Dermis blood vessel endothelial cell (primary cell): ENCODE measurements at places on chromosomes 4 and X. TPM values are rescaled to one million over a fixed set of nuclear protein-coding genes. Genes with fewer than 3 reads are reported as not detected.

CLTRN gene
- 0.09 and 0.17 TPM in 2 replicates for total RNA-seq

DNA sequence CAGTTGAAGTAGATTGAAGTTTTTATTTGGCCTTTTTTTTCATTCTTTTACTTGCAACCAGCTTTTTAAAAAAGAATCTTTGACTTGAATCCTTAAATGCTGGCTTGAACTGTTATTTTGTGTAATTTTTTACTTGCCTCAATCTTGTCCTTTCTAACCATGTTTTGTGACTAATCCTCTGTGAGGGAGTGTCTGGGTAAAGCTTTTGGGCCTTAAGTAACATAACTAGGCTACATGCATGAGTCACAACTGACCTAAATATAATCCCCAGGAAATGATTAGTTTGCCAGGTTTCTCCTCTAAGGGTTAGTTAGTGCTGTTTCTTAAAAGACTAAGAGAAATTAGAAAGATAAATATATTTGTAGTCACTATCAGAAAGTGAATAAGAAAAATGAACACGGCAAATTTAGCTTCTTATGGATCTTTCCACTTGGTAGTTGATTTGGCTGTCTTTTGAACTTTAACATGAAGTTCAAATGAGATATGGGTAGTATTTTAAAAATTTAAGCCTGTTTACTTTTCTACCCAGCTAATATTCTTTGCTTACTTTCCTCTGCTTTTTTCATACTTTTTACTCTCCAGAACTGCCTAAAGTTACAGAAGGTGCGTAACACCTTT, 13.0 kb downstream of the EXOC1 start:
- peak; percentile 89 for DNase-seq

MAGEC1 gene
- total RNA-seq: not detected in 2 replicates

GRCh38 chr4:168717847-168718246, 221.0 kb downstream of the PALLD start:
- no peak for DNase-seq

GRCh38 chr4:71230271-71231128, 108.3 kb upstream of the SLC4A4 start:
- DNase-seq: no peak

RAB9B gene
- total RNA-seq: 0.56 and 0.68 TPM in 2 replicates

DNA sequence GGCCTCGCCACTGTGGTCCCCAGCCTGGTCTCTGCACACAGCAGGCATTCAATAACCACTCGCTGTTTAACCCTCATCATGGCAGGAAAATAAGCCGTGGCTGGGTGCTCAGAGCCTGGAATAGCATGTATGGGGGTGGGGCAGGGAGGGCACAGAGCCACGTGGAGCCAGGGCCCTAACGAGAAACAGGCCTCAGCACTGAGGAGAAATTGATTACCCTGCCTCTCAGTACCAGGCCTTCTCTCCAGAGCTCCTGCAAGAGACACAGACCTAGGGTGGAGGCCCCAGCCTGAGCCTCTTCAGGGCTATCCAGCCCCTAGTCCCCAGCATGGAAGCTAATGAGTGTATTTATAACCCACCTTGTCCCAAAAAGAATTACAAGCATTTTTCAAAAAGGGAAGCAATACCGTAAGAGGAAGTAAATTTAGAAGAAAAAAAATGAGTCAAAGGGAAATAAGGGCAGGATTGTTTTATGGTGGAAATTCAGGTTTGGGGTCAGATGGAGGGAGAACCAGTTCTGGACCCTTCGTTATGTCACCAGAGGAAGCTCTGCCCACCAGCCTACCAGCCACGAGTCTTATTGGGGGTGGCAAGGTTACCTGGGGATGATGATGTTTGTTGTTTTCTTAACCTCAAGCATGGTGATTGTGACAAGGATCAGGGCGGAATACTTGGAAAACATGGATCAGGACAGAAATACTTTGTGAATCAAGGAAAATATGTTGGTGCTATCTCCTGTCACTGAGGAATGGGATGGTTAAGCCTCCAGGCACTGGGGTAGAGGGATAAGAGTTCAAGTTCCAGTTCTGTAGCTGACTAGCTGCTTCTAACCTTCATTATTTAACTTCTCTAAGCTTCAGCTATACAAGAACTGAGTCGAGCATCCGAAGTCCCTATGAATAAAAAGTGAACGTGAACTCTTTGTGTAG, 101.9 kb upstream of the RBPJ start:
- DNase-seq: no peak

DNA sequence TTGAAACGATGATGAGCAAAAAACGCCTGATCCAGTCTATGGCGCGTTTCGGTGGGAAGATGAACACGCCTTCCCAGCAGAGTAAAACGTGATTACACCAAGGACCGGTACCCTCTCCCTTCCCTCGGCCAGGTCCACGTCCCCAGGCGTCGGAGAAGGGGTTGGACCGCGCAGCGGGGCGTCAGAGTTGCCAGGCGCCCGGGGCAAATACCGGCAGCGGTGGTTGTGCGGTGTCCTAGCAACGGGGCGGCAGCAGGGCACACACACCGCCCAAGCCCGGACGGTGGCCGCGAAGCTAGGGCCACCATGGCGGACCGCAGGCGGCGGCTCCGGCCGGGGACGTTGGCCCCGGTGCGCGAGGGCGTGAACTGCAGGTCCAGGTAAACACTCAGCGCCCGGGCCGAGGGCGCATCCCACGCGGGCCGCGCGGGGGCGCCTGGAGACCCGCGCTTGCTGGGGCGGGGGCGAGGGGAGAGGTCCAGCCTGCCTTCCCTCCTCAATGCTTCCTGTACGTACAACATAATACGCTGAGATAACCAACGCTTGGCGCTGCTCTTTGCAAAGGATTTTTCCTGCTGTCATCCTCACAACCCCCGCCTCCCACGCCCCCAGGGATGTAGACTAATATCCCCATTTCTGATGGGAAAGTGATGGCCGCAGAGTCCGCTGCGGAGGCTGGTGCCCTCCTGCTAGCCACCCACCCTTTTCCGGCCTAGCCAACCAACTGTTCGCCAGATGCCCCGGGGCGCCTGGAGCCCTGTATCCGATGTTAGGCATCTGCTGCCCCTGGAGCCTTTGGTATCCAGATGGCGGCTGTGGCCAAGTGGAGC, at the start of gene FAM47E:
Gene FAM47E (plus strand): TSS at position 281 of the 830 bp plus-strand sequence. CDS start 26 bp downstream, at position 307.
- peak; percentile 57 for DNase-seq

DNA sequence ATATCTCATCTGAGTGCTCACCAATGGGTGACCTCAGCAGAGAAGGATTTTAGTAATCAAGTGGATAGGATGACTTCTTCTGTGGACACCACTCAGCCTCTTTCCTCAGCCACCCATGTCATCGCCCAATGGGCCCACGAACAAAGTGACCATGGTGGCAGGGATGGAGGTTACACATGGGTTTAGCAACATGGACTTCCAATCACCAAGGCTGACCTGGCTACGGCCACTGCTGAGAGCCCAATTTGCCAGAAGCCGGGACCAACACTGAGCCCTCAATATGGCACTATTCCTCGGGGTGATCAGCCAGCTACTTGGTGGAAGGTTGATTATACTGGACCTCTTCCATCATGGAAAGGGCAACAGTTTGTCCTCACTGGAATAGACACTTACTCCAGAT, 97.4 kb downstream of the LCORL start:
- no peak for DNase-seq

BEND2 gene
- total RNA-seq: under 0.01 TPM in 1 of 2 replicates, not detected in the other

DNA sequence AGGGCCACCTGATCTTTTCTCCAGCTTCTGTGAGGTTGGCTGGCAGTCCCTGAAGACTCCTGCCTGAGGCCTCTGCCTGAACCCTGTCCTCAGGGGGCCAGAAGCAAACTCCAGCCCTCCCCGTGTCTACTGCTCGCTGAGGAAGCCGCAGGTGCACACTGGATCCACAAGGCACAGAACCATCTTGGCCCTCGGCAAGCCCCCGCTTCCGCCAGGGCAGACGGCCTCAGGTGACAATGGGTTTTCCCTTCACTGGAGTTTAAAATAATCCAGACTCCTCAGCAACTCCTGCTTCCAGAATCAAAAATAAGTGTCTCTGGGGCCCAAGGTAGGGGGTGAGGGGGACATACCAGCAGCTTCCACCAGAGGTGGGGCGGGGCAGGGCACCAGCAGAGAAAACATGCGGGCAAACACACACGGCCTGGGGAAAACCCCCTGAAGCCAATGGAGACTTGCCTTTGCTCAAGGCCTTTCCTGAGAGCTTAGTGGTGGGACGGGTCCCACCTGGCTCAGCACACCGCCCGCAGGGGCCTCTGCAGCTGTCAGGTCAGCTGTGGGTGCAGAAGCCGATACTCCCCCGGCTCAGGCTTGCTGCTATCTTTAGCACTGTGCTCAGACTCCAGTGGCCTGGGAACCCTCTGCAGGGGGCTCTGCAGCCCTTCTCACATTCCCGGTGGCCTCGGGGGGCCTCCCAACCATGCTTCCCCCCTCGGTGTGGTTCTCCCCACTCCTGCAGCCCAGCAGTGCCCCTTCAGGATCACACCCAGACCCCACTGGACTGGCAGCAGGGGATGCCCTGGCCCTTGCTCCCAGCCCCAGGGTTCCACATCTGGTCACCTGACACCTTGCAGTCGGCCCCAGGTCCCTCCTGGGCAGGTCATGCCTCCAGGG, 1.9 kb downstream of the MYL5 start:
- DNase-seq: no peak

- no peak for DNase-seq
These were observed 29.4 kb downstream of the XG start for GRCh38 chrX:2781226-2781571.

PCDH19 gene
- total RNA-seq: 0.60 and 0.68 TPM in 2 replicates

DNA sequence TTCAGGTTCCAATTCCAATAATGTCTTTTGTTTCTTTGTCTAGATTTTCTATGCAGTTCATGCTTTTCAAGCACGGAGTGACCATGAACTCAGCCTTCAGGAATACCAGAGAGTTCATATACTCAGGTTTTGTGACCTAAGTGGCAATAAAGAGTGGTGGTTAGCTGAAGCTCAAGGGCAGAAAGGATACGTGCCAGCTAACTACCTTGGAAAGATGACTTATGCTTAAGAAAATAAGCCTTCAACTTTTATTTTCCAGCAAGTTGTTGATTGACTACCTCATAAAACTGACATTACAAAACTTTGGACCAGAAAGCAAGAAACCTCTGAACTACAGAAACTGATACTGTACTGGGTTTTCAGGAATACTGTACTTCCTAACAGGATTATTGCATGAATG, 30.8 kb downstream of the INTS12 start:
- no peak for DNase-seq

- no peak for DNase-seq
These were observed 58.5 kb upstream of the PRDM8 start for GRCh38 chr4:80138551-80139538.

PAK3 gene
- 2.4 and 2.6 TPM in 2 replicates for total RNA-seq

- DNase-seq: no peak
These were observed 106.8 kb downstream of the FSTL5 start for GRCh38 chr4:162056990-162057389.

DNA sequence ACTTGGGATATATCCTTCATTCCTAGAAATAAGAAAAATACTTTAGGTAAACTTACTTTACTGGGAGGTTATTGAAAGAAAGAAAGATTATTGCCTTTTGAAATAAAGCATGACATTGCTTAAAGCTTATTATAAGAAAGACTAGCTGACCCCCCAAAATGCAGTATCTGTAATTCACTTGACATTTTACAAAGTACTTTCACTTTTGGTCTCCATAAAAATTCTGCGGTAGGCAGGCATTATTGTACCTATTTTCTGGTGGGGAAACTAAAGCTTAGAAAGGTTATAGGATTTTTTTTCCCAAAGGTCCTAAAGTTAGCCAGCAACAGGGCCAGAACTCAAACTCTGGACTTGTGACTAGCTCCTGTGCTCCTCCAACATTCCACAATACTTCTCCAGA, 29.7 kb upstream of the TXK start:
- no peak for DNase-seq

POU4F2 gene
- total RNA-seq: not detected in 2 replicates

SLC9B1 gene
- 0.09 TPM in 1 of 2 replicates, not detected in the other for total RNA-seq

SYP gene
- total RNA-seq: 0.14 and 0.34 TPM in 2 replicates

- peak; percentile 75 for DNase-seq
These were observed 287.7 kb downstream of the KCTD8 start for GRCh38 chr4:44160776-44161367.

DNA sequence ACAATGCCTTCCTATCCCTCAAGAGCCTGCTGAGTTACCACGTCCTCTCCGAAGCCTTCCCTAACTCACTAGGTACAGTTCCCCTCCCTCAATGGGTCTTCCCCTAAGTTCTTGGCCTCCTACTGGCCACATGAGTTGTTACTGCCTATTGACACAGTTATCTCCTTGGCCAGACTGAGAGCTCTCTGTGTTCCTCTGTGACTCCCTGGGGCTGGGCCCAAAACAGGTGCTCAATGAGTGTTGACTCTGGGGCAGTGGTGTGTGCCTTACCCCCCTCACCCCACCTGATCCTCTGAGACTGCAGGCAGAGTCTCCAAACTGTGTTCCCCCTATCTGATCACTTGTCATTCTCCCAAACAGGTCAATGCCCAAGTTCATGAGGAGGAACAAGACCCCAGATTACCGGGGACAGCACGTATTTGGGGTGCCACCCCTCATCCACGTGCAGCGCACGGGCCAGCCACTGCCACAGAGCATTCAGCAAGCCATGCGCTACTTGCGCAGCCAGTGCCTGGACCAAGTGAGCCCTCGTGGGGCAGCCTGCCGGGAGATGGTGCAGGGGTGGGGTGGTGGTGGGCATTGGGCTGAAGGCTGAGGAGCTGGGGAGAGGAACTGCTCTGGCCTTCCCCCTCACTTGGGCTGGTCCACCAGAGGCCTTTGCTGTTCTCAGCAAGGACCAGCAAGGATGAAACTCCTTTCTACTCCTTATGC, 72.6 kb downstream of the STARD8 start:
- DNase-seq: peak; percentile 35

- DNase-seq: peak; percentile 50
These were observed 74.8 kb downstream of the IL15 start for GRCh38 chr4:141711211-141711610.

- no peak for DNase-seq
These were observed 84.8 kb downstream of the LIMCH1 start for GRCh38 chr4:41622787-41623186.

GRCh38 chr4:14478504-14478903, 523.8 kb upstream of the CPEB2 start:
- no peak for DNase-seq

GRCh38 chrX:259692-260355, 21.4 kb upstream of the PLCXD1 start:
- peak; percentile 36 for DNase-seq

TBX22 gene
- total RNA-seq: not detected in 2 replicates

TENM3 gene
- 28.1 and 38.1 TPM in 2 replicates for total RNA-seq

DNA sequence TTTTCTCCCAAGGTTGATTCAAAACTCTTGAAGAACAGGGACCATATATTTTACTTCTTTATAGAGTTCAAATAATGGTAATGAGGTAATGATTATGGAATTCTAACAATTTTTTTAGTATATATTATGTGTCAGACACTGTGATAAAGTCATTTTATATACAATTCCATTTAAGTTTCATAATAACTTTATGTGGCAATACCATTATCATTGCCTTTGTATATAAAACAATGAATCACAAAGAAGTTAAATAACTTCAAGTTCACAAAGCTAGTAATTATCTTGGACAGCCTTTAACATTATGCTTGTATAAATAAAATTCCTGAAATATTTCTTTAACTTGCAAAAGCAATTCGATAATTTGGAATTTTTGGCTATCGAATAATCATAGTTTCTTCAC, 20.6 kb downstream of the MAGEC1 start:
- DNase-seq: no peak

GRCh38 chr4:111632641-111633151, 512.6 kb upstream of the FAM241A start:
- no peak for DNase-seq

- no peak for DNase-seq
These were observed 46.4 kb downstream of the SH2D1A start for GRCh38 chrX:124392794-124393193.

OPN1MW gene
- total RNA-seq: 0.17 TPM in 1 of 2 replicates, not detected in the other

- no peak for DNase-seq
These were observed 19.8 kb upstream of the TBC1D14 start for GRCh38 chr4:6889736-6890324.

MTHFD2L gene
- total RNA-seq: 19.8 and 33.5 TPM in 2 replicates

- peak; percentile 18 for DNase-seq
These were observed 44.5 kb downstream of the SHROOM4 start for GRCh38 chrX:50769389-50770063.
